SHP77 treated with DMSO at 0.1 percent for 48 hours (cell line): ENCODE measurements at places on chromosomes 2 and 18.
A peak's percentile ranks its signal among the peaks of the same experiment; 100 is the strongest.

GRCh38 chr2:168633200-168633599 lies 169.2 kb upstream of the NOSTRIN start:
- DNase-seq: no peak

DNA sequence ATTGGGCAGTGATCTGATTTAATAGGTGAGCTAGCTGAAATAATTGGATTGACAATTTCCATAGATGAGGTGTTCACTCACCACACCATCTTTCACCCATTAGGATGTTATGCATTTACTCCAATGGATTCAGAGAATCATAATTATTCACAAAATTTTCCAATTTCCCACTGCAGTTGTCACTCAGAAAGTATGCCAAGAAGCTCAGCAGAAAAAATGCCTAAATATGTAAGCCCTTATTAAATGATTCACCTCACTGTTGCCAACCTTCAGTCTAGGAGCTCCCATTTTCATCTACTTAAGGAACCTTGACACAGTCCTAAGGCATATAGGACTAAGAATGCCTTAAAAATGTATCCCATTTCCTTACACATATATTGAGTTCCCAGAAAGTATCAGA lies 94.3 kb downstream of the MBD2 start:
- DNase-seq: no peak

GRCh38 chr2:97926946-97927345 lies 68.8 kb downstream of the TMEM131 start:
- DNase-seq: no peak

GRCh38 chr18:62499263-62499650 lies 23.6 kb upstream of the ZCCHC2 start:
- no peak for DNase-seq

- peak; percentile 78 for DNase-seq
Observed at GRCh38 chr2:75480971-75481836, 79.5 kb downstream of the EVA1A start.

DNA sequence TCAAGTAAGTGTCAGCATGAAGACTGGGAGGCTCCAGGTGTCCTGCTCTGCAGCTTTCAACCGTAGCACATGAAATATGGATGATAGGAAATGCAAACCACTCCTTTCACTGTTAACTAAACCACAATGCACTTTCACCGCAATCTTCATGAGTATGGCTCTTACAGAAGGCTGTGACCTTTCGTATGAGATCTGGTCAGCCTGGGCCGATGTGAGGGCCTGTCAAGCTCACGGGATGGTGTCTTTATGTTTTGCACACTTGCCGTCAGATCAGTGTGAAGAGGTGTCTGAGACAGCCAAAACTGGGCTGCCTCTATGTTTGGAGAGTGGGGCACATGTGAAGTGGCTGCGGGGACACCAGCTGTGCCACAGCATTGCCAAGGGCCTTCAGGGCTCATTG lies 62.8 kb upstream of the AFF3 start:
- DNase-seq: no peak

- DNase-seq: no peak
Observed at GRCh38 chr2:72931280-72931910, 14.1 kb downstream of the EMX1 start.

- no peak for DNase-seq
Observed at GRCh38 chr2:31137211-31138036, 816 bp downstream of the GALNT14 start.

- no peak for DNase-seq
Observed at GRCh38 chr2:174759381-174760065, 4.7 kb downstream of the CHRNA1 start.
